BJ (cell line): ENCODE measurements at places on chromosomes 5 and 9.

GRCh38 chr9:135779571-135779970 is 77.6 kb downstream of the KCNT1 start:
- DNase-seq = no peak

- no peak for DNase-seq
These were observed 20.3 kb upstream of the ANKRD33B start for GRCh38 chr5:10543585-10544040.

DNA sequence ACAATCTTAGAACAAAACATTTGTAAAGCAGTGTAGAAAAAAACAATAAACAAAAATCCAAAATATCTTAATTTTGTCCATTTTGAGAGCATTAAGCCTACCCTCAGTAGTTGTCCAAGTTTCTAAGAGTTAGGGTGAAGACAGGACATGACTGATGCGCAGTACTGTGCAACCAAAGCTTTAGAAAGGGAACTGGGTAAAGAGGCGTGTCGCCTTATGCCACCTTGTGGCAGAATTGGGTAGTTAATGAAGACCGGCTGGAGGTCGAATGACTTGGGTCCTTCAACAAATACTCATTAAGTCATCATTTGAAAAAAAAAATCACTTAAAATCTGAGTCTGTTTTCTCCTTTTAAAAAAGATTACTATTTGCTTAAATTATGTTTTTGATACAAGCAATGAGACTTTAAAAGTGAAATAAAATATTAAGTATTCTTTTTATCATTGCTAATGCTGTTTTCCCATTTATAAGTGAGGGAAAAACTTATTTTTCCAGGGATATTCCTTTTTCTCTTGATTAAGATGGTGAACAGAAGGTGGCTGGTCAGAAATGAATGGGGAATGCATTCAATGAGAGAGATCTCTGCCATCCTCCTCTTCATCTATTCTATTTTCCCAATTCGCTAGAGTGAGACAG is 3.5 kb upstream of the RNF20 start:
- no peak for DNase-seq

DNA sequence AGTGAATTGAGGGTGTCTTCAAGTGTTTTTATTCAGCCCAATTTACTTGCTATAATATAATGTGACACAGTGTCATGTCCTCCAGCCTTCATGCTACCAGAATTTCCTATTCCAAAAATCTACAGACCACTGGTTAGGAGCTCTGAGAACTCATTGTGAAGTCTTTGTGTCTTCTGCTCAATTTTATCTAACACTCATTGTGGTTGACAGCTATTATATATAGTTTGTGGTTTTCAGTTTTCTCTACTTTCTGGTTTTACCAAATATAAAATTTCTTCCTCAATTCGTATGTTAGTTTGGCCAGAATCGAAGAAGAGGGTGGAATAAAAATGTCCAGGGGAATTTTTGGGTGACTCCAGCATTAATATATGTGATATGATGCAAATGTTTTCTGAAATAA is 509.3 kb upstream of the NUDT12 start:
- no peak for DNase-seq
